Activated CD4-positive, alpha-beta T cell treated with anti-CD3 and anti-CD28 coated beads, Interleukin-2, amount 50 U/mL, for 4 hours (primary cell): ENCODE measurements at places on chromosomes 11 and 22.

GRCh38 chr22:46463435-46464227 is 73.8 kb downstream of the CELSR1 start:
- no peak for DNase-seq

DNA sequence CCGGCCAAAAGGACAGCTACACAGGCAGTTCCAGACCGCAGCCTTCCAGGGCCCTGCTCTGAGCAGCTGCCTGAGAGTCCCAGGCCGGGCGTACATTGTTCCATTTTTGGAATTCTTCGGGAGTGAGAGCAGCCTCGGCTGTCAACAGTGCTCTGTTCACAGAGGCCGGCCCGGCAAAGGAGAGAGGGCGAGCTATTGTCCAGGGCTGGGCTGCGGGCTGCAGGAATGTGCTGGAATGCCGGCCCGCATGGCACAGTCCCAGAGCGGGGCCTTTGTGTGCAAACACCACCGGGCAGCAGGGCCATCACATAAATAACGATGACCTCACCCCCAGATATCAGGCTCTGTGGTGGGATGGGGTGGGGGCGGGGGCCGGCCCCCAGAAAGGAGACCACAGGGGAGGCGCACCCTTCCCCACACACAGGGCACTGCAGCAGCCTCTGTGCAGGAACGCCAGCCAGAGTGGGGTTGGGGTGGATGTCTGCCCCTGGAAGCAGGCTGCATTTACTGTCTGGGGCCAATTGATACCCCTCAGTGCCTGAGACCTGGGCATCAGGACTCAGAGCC is 15.8 kb downstream of the LINC01488 start:
- DNase-seq: no peak

DNA sequence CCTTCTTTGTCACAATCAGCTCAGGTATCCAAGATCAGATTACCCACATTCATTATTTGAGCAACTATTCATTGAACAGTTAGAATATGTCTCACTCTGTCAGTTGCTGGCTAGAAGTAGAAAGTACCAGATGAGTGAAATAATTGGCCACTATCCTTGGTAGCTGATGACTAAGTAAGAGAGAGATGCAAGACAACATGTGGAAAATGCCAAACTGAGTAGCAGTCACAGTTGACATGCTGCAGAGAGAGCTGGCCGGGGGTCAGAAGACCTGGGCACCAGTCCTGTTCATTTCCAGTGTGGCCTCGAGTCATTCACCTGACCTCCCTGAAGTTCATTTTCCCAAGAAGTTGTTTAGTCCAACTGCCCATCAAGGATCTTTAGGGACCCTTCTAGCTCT is 22.5 kb upstream of the SMIM35 start:
- DNase-seq: no peak

- no peak for DNase-seq
These were observed 18.3 kb upstream of the TCF20 start for GRCh38 chr22:42288791-42289190.

- DNase-seq: no peak
These were observed 974.2 kb downstream of the JRKL start for GRCh38 chr11:97364047-97364446.

GRCh38 chr11:119481021-119481666 is 58.2 kb upstream of the THY1 start:
- peak; percentile 51 for DNase-seq

DNA sequence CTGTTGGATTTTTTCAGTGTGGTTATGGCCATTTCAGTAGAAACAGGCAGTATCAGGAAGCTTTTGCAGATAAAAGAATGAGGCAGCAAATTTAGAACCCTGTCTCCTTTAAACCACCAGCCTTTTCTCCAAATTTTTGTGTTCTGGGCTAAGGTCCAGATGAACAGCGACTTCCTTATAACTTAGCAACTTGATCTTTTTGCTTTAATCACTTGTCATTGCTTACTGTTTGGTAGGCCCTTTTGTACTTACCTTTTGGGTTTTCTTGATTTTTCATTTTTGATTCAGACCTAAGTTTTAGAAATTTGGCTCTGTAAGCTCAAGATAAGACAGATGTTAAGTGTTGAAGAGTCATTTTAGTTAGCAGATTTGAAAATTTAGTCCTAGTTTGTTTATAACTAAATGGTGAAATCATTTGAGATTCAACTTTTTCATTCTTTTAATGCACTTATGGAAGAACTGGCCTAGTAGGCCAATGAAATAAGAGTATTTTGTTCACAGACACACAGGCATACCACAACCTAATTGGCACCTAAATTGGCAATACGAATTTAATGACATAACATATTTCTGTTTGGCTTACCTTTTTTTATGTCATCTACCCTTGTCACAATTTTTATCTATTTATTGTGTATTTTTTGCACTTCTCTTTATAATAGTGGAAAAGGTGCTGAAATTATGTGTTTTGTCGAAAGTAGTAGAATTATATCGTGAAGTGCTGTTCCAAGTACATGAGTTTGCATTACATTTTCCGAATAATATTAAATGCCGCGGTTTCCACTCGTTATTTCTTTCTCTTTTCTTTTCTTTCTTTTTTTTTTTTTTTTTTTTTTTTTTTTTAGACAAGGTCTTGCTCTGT is 2.1 kb downstream of the RTN3 start:
- DNase-seq: no peak

DNA sequence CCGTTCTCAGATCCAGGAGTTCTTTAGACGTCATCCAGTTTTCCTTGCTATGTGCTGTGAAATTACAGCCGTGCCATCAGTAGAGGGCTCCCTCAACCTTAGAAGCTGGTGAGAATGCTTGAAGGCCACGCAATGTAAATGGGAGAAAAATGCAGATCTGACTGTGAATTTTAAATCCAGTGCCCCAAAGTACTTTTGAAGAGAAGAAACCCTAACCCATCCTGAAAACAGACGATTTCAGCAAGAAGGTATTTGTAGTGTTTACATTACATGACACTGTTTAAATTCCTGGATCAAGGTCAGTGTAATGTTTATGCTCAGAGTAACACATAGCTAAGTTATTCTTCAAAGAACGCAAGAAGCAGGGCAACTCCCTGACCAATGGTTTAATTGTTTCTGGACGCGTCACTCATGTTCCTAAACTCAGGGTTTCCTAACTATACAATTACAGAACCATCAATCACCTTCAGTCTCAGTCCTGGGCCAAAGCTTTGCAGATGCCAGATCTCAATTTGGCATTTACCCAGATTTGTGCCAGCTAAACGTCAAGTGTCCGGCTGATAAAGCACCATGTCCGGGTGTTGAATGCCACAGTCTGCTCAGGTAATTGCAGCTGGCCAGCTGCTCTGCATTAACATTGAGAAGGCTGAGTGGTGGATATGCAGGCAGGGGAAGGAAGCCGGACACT is 38.2 kb downstream of the ADAMTS8 start:
- DNase-seq: no peak

- no peak for DNase-seq
These were observed 24.6 kb downstream of the VWCE start for GRCh38 chr11:61270354-61271076.
